ENCODE measurements at places on chromosomes 13 and 19. TPM values are rescaled to one million over a fixed set of nuclear protein-coding genes. Genes with fewer than 3 reads are reported as not detected.

DNA sequence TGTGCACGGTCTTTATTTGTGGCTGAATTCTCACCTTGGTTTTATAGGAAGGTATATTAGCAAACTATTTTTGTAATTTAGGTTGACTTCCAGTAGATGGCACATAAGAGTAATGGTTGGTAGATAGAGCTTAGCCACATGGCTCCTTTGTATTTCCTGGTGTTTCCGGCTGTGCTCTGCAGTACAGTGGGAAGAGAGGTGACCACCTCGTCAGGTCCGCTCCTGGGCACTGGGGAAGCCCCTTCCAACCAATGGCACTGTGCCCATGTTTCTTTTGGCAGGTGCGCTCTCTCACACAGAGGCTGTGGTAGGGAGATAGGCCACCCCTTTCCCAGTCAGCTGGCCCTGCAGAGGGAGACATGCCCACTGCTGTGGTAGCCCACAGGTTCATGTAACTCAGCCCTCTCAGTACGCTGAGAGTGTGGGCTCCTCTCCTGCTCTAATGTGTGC lies 74.3 kb upstream of the ATP12A start:
- DNase-seq, result no peak

GRCh38 chr13:108835083-108835482 lies 205.7 kb downstream of the MYO16 start:
- DNase-seq, result no peak

DNA sequence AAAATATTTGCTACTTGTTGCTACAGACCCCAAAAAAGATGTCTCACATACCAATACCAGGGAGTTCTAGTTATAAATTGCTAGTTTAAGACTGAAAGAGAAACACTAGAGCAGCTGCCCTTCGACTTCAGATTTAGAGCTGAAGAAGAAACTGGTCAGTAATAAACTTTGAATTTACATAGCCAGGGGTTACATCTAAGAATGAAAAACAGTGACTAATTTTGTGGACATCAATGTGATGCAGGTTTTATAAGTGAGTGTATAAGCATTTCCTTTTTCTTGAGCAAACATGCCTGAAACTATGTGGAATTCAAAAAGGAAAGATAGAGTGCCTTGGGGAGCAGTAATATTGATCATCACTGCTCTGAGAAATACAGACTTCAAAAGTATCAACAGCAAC lies 724.9 kb upstream of the MIR17HG start:
- no peak for DNase-seq

GRCh38 chr19:1410136-1410786 lies 2.9 kb downstream of the DAZAP1 start:
- no peak for DNase-seq

- peak; percentile 68 for DNase-seq
Measured at GRCh38 chr19:2636897-2637683, 65.4 kb downstream of the GNG7 start.

DNA sequence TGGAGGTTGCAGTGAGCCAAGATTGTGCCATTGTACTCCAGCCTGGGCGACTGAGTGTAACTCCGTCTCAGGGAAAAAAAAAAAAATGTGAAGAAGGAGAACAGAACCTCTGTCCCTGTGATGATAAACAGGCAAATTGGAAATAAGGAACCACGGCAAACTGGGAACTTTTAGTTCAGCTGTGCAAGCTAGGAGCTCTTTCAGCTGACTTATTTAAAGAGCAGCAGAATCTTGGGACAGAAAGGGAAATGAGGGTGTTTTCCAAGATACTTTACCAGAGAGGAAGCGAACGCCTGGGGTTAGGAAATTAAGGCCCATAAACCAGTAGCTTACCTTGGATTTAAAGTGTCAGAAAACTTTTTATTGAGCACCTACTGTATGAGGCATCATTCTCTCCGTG lies 3.0 kb upstream of the UPF1 start:
- DNase-seq, result no peak

GRCh38 chr19:46718157-46718933 lies 1.4 kb upstream of the PRKD2 start:
- DNase-seq, result peak; percentile 85

DNA sequence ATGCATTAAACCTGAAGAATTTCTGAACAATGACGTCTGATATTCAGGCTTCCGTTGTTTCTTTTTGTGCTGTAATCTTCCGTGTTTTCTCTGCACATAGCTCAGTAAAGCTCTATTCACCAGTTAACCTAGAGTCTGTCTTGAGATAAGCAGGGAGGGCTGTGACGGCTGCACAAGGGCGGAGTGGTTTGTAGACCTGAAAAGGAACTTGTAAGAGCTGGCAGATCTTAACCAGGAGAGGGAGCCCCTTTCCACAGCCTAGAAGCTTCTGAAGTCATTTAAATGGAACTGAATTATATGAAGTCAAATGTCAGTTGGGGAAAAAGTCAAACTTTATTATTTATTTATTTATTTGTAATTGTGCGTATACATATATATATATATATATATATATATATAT lies 27.5 kb downstream of the DPRX start:
- no peak for DNase-seq

DNA sequence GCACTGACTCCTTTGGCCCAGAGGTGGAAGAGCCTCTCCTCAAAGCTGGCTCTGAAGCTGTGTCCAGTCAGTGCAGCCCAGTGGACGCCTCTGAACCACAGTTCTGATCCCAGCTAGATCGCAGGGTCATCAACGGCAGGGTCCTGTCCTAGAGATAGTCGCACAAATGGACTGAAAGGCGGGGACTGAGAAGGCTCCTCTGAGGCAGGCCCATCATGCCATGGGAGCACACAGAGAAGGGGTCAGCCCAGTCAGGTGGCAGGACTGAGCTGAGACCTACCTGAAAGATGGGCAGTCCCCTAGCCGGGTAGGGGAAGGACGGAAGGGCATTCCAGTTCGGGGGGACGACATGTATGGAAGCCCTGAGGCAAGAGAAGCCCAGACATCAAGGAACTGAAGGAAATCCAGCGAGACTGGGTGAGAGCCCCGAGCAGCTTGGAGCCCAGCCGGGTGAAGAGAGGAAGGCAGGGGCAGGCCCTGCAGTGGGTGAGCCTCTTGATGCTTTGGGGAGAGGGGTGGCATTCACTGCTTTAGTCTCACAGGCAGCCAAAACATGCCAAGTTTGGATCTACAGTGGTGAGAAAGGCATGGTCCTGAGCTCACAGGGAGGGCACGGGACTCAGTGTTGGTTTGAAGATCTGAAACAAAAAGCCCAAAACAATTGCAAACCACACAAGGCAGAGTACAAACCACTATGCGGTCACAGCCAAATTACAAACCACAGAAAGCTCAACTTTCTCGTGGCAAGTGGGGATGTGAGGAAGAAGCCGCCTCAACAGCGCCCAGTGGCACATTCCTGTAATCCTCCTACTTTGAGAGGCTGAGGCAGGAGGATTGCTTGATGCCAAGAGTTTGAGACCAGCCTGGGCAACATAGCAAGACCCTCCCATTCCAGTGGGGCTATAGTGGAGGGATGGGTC lies 10.0 kb downstream of the CALM3 start:
- DNase-seq, result peak; percentile 39

DNA sequence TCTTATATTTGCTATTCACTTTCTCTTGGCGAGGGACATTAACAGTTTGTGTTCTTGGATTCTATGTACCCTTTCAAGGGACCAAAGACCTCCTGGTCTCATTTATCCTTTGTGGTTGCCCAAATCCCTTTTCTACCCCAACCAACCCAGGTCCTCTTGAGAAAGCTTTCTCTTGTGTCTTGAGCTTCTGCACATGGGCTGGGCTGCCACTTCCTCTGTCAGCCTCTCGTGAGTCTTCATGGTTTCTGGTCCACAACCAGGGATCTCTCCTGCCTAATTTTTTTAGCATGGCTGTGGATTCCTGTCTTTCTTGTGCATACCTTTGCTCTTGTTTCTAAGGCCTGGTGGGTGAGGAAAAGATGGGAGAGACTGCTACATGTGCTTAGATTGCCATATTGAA lies 14.9 kb downstream of the TIMM13 start:
- DNase-seq, result no peak

- no peak for DNase-seq
Measured at GRCh38 chr13:104683789-104684188, 1617.6 kb upstream of the SLC10A2 start.

- peak; percentile 91 for DNase-seq
Measured at GRCh38 chr13:40190641-40191100, 475.8 kb downstream of the FOXO1 start.

DNA sequence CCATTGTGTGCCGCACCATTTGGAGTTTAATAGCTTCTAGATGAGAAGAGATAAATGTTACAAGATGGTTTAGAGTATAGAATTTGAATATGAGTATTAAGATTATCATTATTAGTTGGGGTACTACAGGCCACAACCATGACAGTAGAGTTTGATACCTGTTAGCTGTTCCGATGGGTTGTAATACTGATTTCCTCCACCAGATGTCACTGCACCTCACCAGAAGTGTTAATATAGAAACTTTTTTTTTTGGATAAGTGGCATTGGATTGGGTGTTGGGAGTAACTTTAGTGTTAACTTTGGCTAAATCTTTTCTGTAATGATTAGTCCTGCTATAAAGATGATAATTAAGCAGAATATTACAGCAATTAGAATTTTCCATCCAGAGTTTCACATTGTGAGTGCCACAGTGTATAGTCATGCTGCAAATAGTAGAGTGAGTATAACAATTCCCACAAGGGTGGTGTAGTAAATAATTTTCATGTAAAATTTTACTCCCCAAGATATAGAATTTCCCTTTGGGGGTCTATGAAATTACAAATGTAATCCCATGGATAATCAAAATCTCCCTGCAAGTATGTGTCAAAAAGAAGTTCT lies 56.3 kb downstream of the PSG3 start:
- peak; percentile 33 for DNase-seq

- DNase-seq, result no peak
Measured at GRCh38 chr13:59301174-59301567, 862.6 kb downstream of the DIAPH3 start.

GRCh38 chr13:34462843-34463242 lies 479.2 kb upstream of the NBEA start:
- no peak for DNase-seq

GRCh38 chr19:53521373-53522202 lies 16.4 kb upstream of the ZNF331 start:
- no peak for DNase-seq

DNA sequence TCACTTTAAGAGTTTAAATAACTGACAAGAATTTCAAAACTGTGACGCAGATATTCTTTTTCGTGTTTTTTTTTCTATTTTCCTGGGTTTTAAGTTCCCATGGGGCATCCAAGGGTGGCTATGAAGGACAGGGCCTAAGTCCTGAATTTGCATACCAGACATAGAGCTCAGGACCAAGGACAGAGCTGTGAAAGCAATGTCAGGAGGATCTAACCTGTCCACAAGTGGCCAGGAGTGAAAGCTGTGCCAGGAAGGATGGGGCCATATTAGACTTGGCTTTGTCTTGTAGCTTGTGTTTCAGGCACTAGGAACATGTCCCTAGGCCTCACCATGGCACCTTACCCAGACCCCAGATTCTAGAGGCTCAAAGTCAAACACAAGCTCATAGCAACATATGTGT lies 289.4 kb upstream of the MIR17HG start:
- DNase-seq, result no peak

GRCh38 chr19:12478234-12478941 lies 6.2 kb downstream of the ZNF709 start:
- peak; percentile 24 for DNase-seq

DNA sequence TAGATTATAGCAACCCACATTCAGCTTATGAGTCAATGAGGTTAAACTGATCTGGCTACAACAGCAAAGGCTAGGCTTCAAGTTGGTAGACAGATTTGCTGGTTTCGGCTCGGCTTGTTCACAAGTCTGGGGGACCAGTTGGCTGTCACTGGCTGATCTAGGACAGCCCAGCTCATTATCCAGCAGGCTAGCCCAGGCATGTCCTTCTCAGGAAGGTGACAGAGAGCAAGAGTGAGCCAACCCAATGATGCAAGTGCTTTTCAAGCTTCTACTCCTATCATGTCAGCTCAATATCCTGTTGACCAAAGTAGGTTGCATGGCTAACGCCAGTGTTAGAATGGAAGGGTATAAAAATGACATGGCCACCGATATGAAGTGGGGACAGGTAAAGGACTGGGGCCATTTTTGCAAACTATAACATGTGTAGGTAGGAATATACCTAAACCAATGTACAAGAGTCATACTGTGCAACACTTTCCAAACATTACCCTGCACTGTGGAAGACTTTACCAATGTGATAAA lies 220.9 kb upstream of the SOX21 start:
- no peak for DNase-seq

GRCh38 chr19:51417810-51418157 lies 342 bp upstream of the SIGLEC10 start:
- peak; percentile 71 for DNase-seq

- DNase-seq, result peak; percentile 69
Measured at GRCh38 chr19:7366701-7367420, 18.1 kb downstream of the ARHGEF18 start.

DNA sequence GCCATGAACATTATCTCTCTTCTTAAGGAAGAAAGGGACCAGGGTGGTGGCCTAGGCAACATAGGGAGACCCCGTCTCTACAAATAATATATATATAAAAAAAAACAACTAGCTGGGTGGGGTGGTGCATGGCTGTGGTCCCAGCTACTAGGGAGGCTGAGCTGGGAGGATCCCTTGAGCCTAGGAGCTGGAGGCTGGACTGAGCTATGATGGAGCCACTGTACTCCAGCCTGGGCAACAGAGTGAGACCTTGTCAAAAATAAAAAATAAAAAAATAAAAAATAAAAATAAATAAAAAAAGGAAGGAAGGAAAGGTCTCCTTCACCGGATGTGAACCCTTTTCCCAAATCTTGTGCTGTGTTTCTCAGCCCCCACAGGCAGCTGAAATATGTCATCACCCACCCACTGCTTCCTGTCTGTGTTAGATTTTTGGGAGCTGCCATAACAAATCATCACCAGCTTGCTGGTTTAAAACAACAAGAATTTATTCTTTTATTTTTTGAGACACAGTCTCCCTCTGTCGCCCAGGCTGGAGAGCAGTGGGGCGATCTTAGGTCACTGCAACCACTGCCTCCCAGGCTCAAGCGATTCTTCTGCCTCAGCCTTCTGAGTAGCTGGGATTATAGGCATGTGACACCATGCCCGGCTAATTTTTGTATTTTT lies 9.5 kb upstream of the TSPAN16 start:
- no peak for DNase-seq

GRCh38 chr13:30968846-30969245 lies 36.4 kb downstream of the TEX26 start:
- no peak for DNase-seq

GRCh38 chr19:37738371-37738770 lies 18.8 kb upstream of the ZNF607 start:
- DNase-seq, result no peak

- no peak for DNase-seq
Measured at GRCh38 chr13:95784161-95784899, 107.4 kb downstream of the DNAJC3 start.

GRCh38 chr13:88675347-88675996 lies 1004.3 kb downstream of the SLITRK5 start:
- no peak for DNase-seq

Gene CACNG6
- total RNA-seq, result 1.8 TPM

Gene DPY19L3
- 42.2 TPM for total RNA-seq

Gene FPR2
- not detected for total RNA-seq

Gene ZSCAN18
- total RNA-seq, result not detected

Gene TEX26
- not detected for total RNA-seq

Gene ANKLE1
- total RNA-seq, result 59.4 TPM

Gene IGFL2
- not detected for total RNA-seq

Gene THSD1
- total RNA-seq, result not detected

Measured in OCI-LY7 (cell line).